Foreskin fibroblast (primary cell): ENCODE measurements at places on chromosomes 16 and 17.
A peak's percentile ranks its signal among the peaks of the same experiment; 100 is the strongest.

- no peak for DNase-seq
These were observed 11.5 kb downstream of the DEXI start for GRCh38 chr16:10930755-10931093.

GRCh38 chr17:30217746-30218245 lies 17.7 kb downstream of the SLC6A4 start:
- DNase-seq = no peak

DNA sequence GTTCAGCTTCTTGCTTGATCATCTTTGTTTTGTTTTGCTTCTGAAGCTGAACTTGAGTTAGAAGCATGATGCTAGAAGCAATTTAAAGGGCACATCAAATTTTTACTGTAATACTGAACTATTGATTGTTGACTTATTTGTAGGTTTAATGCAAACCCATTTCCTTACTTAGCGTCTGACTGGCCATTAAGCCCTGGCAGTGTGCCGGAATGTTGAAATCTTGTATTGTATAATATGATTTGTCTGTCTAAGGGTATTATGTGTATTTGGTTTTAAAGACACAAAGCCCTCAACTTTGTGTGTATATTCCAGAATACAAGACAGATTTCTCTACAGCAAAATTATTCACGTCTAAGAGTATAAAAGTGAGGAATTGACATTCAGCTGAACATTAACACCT lies 39.7 kb downstream of the NUP93 start:
- no peak for DNase-seq

DNA sequence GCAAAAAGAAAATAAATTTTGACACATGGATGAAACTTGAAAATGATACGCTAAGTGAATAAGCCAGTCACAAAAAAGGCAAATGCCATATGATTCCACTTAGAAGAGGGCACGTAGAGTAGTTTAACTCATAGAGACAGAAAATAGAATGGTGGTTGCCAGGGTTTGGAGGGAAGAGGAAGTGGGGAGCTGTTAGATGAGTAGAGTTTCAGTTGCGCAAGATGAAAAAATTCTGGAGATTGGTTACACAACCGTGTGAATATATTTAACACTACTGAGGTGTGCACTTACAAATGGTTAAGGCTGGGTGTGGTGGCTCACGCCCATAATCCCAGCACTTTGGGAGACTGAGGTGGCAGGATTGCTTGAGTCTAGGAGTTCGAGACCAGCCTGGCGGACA lies 93.4 kb upstream of the TMEM132E start:
- peak; percentile 3 for DNase-seq

DNA sequence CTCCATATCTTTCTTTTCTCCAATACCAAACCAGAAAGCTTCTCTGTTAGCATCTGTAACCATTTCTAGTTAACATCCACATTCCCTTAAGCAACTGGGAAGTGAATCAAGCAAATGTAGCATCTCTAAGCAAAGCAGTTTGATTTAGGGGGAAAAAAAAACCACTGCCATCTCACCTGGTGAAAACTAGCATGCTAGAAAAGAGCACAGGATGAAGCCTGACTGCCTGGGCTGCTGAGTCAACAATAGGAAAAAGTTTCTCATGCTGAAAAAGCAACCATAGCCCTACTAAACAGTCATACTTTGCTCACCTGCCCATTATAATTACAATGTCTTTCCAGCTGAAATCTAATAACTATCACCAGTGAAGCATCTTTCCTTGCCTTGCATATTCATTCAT lies 139.3 kb downstream of the ANKFN1 start:
- DNase-seq = no peak
